ENCODE measurements at places on chromosomes 5 and 9.

- no peaks in the 10 kb centered on the region for H3K36me3 ChIP-seq
- H3K4me1 ChIP-seq, result no peaks in the 10 kb centered on the region
- no peak overlapping the region for H3K4me3 ChIP-seq
- DNase-seq, result no peak
- no peaks in the 10 kb centered on the region for H3K27me3 ChIP-seq
Observed at GRCh38 chr9:2817999-2818803, 25.7 kb downstream of the PUM3 start.

DNA sequence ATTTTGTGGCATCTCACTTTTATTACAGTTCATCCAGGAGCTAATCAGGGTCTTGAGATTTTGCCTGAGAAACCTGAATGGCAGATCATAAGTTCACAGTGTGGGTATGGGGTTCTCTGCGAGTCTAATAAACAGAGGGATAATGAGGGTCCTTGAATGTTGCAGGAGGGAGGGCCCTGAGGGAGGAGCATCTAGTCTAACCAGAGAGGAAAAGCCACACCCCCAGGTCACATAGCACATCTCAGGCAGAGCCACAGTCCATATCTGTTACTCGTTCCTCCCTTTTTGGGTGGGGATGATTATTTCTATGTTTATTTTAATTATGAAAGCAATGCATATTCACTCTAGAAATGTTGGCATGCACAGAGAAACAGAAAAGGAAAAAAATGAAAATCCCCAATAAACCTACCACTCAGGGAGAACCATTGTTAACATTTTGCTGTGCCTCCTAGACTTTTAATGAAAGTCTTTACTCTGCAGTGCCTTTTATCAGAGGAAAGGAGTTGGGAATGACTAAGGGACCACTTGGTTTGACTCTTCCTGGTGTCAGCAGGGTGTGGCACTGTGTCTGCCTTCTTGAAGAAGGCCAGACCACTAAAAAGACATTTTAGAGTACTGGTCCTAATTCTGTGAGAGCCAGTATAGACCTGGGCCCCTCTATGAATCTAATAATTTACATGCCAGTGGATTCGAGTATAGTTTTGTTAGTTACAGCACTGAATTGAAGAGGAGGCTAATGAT lies 2.8 kb downstream of the GALNT12 start:
- H3K4me3 ChIP-seq, result no peak overlapping the region
- no peak for DNase-seq
- H3K27ac ChIP-seq, result no peak overlapping the region
- H3K36me3 ChIP-seq, result no peaks in the 10 kb centered on the region
- no peaks in the 10 kb centered on the region for H3K4me1 ChIP-seq

DNA sequence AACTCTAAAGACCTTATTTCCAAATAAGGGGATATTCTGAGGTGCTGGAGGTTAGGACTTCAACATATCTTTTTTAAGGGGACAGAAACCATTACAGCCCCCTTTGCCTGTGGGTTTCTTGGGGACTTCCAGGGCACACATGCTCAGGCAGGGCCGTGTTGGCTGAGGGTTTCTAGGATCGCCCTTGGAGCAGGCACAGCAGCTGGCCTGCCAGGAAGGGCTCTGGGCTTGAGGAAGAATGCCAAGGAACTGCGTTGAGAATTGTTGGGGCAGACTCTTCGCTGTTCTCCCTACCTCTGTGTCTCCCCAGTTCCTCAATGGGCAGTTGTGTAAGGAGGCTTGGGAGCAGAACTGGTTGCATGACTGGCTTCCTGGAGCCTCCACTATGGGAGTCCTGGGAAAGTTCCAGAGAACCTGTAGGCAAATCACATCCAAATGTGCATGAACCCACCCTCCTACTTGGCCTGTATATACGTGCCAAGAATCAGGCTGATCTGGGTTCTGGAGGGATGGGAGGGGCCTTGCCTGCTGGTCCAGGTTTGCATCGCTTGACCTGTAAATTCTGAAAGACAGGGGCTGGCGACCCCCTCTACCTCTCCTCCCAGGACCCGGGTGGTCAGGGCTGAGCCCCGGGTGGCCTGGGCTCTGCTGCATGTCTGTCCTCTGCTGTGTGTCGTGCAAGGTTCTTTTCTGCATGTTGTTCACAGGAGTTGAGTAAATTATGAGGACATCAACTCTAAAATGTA lies 65.5 kb downstream of the HSPA4 start:
- H3K36me3 ChIP-seq, result no peaks in the 10 kb centered on the region
- no peak overlapping the region for H3K27ac ChIP-seq
- DNase-seq, result no peak
- H3K27me3 ChIP-seq, result no peaks in the 10 kb centered on the region
- no peak overlapping the region for H3K4me3 ChIP-seq

- no peak for DNase-seq
- no peaks in the 10 kb centered on the region for H3K27me3 ChIP-seq
- no peaks in the 10 kb centered on the region for H3K4me1 ChIP-seq
- no peak overlapping the region for H3K4me3 ChIP-seq
Observed at GRCh38 chr5:130135506-130135905, 231.2 kb downstream of the CHSY3 start.

GRCh38 chr5:14752497-14753071 lies 88.1 kb downstream of the OTULIN start:
- H3K4me1 ChIP-seq, result peaks cover 9% of the 10 kb centered on the region
- no peak overlapping the region for H3K4me3 ChIP-seq
- no peaks in the 10 kb centered on the region for H3K27me3 ChIP-seq
- no peaks in the 10 kb centered on the region for H3K36me3 ChIP-seq

- no peaks in the 10 kb centered on the region for H3K36me3 ChIP-seq
- peaks cover 6% of the 10 kb centered on the region for H3K4me1 ChIP-seq
- peak overlapping the region; percentile 59 for H3K27ac ChIP-seq
Observed at GRCh38 chr5:76735762-76736545, 20.0 kb downstream of the F2R start.

- H3K36me3 ChIP-seq, result no peaks in the 10 kb centered on the region
- DNase-seq, result no peak
- H3K27me3 ChIP-seq, result no peaks in the 10 kb centered on the region
- no peak overlapping the region for H3K27ac ChIP-seq
Observed at GRCh38 chr9:95116002-95116807, 201.3 kb downstream of the FANCC start.

GRCh38 chr5:78627175-78627574 lies 21.4 kb downstream of the LHFPL2 start:
- no peaks in the 10 kb centered on the region for H3K27me3 ChIP-seq
- H3K4me3 ChIP-seq, result no peak overlapping the region
- DNase-seq, result peak; percentile 49
- peaks cover 17% of the 10 kb centered on the region for H3K4me1 ChIP-seq

DNA sequence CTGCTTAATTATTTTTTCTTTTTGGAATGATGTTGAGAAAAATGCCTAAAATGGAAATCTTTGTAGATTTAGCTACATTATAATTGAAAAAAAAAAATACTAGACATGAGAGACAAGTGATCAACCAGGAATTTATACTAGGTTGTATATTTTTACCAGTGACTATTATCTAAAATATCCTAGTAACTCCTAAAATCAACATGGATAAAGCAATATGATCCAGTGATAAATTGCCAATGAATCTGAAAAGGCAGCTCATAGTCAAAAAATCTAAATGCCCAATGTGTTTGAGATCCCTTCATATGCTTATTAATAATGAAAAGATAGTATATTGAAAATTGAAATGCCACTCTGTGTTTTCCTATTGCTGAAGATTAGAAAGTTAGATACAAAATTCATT lies 778.2 kb downstream of the MTRR start:
- H3K27me3 ChIP-seq, result no peaks in the 10 kb centered on the region
- H3K4me3 ChIP-seq, result no peak overlapping the region
- no peak overlapping the region for H3K27ac ChIP-seq
- H3K36me3 ChIP-seq, result no peaks in the 10 kb centered on the region
- H3K4me1 ChIP-seq, result no peaks in the 10 kb centered on the region

DNA sequence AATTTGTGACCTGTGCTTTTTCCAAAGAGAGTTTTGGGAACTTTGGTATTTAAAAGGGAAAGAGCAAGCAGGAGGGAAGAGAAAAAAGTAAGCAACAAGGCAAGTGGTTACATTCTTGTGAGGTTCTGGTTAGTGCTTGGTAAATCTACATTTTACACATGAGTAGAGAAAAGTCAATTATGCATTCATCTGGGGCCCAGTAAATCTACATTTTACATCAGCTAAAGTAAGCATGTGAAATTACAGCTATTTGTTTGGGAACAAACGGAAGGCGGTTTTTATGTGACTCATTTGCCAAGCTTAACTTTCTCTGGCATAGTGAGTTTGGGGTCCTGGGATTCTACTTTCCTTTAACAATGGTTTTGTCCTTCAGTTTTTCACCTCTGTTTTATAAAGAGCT lies 102.2 kb downstream of the SNX18 start:
- no peak overlapping the region for H3K4me3 ChIP-seq
- no peak for DNase-seq
- no peaks in the 10 kb centered on the region for H3K4me1 ChIP-seq
- no peak overlapping the region for H3K27ac ChIP-seq
- no peaks in the 10 kb centered on the region for H3K27me3 ChIP-seq

GRCh38 chr9:114626415-114627020 lies 15.4 kb downstream of the TMEM268 start:
- no peak overlapping the region for H3K4me3 ChIP-seq
- H3K27me3 ChIP-seq, result no peaks in the 10 kb centered on the region
- no peaks in the 10 kb centered on the region for H3K4me1 ChIP-seq
- H3K27ac ChIP-seq, result no peak overlapping the region

GRCh38 chr5:14491015-14491915 lies 90.3 kb upstream of the OTULINL start:
- H3K4me3 ChIP-seq, result no peak overlapping the region
- H3K27ac ChIP-seq, result no peak overlapping the region
- no peak for DNase-seq
- H3K4me1 ChIP-seq, result peaks cover 8% of the 10 kb centered on the region

GRCh38 chr9:114830546-114830945 lies 24.7 kb upstream of the TNFSF15 start:
- H3K4me3 ChIP-seq, result no peak overlapping the region
- H3K27ac ChIP-seq, result no peak overlapping the region
- DNase-seq, result no peak

GRCh38 chr9:17171309-17172094 lies 36.7 kb downstream of the CNTLN start:
- no peaks in the 10 kb centered on the region for H3K27me3 ChIP-seq
- no peak overlapping the region for H3K4me3 ChIP-seq
- H3K36me3 ChIP-seq, result no peaks in the 10 kb centered on the region
- no peaks in the 10 kb centered on the region for H3K4me1 ChIP-seq
- DNase-seq, result no peak

DNA sequence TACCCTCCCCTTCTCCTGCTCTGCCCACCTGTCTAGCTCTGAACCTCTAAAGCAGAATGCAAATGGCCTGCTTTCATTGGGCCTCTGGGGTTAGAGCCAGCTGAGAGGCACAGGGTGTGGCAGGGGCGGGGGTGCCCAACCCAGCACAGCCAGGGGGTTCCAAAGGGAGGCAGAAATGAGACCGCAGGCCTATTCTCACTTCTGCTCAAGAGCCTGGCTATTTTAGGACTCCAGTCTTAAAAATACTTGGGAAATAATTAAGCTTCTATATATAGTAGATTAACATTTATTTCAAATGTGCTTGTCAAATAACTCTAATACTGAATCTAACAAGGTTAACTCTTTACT lies 5.7 kb downstream of the QSOX2 start:
- H3K4me1 ChIP-seq, result peaks cover 4% of the 10 kb centered on the region
- H3K4me3 ChIP-seq, result no peak overlapping the region
- DNase-seq, result no peak
- H3K27me3 ChIP-seq, result no peaks in the 10 kb centered on the region

GRCh38 chr5:125489146-125489545 lies 742.7 kb upstream of the ZNF608 start:
- peaks cover 5% of the 10 kb centered on the region for H3K4me1 ChIP-seq
- no peak for DNase-seq
- no peak overlapping the region for H3K4me3 ChIP-seq
- no peaks in the 10 kb centered on the region for H3K36me3 ChIP-seq
- no peaks in the 10 kb centered on the region for H3K27me3 ChIP-seq

- no peaks in the 10 kb centered on the region for H3K36me3 ChIP-seq
- peaks cover 29% of the 10 kb centered on the region for H3K4me1 ChIP-seq
- DNase-seq, result no peak
- H3K4me3 ChIP-seq, result no peak overlapping the region
- no peak overlapping the region for H3K27ac ChIP-seq
- H3K27me3 ChIP-seq, result no peaks in the 10 kb centered on the region
Observed at GRCh38 chr9:133146746-133147411, 16.8 kb downstream of the GBGT1 start.

DNA sequence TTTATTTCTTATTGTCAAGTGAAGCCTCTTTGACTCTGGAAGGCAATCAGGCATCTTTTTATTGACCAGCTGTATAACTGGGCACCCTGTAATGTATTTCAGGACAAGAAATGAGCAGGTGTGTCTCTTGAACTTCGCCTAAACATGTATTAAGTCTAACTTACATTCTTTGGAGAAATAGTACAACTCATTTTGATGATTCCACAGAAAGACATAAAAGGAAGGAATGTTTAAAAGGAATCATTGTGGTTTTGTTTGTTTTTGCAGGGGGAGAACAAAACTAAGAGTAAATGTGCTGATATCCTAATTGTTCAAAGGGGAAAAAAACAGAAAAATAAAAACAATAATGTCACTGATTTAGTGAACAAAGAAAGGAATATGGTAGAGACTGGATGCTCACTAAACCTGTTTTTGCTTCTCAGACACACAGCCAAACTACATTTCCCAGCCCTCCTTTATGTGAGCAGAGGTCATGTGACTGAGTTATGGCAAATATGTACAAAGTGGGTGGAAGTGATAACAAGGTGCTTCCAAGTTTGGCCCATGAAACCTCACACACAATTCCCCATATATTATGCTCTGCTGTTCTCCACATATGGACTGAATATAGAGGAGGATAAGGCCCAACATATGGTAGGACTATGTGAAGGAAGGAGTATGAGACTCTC lies 150.6 kb upstream of the ACOT12 start:
- H3K36me3 ChIP-seq, result no peaks in the 10 kb centered on the region
- H3K4me1 ChIP-seq, result no peaks in the 10 kb centered on the region
- no peaks in the 10 kb centered on the region for H3K27me3 ChIP-seq
- no peak overlapping the region for H3K27ac ChIP-seq
- DNase-seq, result no peak

GRCh38 chr5:127696683-127697082 lies 6.5 kb upstream of the CCDC192 start:
- H3K36me3 ChIP-seq, result no peaks in the 10 kb centered on the region
- H3K27me3 ChIP-seq, result no peaks in the 10 kb centered on the region
- H3K4me1 ChIP-seq, result no peaks in the 10 kb centered on the region
- no peak overlapping the region for H3K4me3 ChIP-seq
- no peak for DNase-seq

DNA sequence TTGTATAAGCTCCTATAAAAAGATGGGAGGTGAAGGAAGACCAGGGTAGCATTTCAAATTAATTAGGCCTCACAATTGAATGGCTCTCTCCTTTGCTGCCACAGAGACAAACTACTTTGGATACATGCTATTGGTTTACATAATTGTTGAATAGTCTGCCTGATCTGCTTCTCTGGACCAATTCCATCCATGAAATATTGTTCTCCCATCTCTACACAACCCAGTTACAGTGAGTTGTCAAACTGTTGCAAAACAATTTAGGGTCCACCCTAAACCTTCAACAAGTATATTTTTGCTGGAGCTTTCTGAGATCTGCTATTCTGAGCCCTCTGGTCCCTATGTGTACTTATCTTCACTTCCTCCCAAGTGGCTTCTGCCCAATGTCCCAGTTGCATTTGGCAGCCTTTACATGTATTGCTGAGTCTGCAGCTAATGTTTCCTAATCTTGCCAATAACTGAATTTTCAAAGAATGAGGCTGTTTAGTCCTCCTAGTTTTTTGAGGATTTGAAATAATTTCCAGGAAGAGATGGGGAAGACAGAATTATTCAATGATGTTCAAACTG lies 38.9 kb downstream of the AGTPBP1 start:
- H3K27me3 ChIP-seq, result no peaks in the 10 kb centered on the region
- H3K4me3 ChIP-seq, result no peak overlapping the region
- H3K36me3 ChIP-seq, result no peaks in the 10 kb centered on the region
- DNase-seq, result no peak

GRCh38 chr5:141657937-141658545 lies 6.8 kb upstream of the FCHSD1 start:
- no peak for DNase-seq
- no peaks in the 10 kb centered on the region for H3K36me3 ChIP-seq
- no peaks in the 10 kb centered on the region for H3K27me3 ChIP-seq
- no peaks in the 10 kb centered on the region for H3K4me1 ChIP-seq
- no peak overlapping the region for H3K27ac ChIP-seq

Measured in testis (tissue), 5 donors.